OCI-LY7 (cell line): ENCODE measurements at places on chromosomes 7 and 10.

DNA sequence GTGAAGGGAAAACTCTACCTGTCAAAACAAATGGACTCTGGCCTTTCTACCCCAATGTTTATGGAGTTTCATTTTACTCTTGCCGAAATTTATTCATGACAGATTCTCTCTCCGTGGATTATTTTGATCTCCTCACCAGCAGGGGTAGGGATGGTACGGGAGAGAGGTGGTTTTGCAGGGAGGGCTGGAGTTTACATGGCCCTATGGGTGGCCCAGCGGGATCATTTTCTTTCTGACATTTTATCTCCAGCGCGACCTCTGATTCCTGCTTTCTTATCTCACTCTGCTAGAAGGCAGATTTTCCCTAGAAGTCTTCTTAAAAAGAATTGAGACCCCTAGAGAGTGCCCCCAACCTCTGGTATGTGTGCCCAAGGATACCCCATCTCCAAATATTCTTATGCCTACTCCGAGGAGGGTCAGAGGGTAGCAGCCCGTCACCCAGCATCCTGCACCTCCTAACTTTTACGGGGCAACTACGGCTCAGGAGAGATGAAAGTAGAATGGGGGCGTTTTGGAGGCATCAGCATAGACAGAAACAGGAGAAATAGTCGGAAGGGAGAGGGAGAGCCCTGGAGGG, 10.1 kb upstream of the GATA3 start:
- no peak for DNase-seq

GRCh38 chr7:41821521-41822213, 118.8 kb upstream of the INHBA start:
- DNase-seq, result no peak

DNA sequence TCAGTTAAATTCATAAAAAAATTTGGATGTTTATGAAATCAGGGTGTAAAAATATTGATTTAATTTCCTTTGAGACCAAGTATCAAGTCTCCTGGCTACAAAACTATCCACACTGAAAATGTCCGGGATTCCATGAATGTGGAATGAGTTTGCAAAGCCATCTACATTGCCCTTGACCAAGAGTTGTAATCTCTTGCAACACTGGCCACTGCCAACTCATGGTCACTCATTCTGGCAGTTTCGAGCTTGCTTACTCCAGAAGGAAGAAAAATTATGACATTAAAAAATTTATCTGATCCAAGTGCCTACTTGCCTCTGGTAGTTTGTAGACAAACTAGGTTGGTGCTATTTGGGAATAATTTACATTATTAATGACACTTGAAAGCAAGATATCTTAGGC, 84.2 kb downstream of the NPY start:
- no peak for DNase-seq

GRCh38 chr10:63712717-63713115, 191.5 kb downstream of the REEP3 start:
- no peak for DNase-seq

DNA sequence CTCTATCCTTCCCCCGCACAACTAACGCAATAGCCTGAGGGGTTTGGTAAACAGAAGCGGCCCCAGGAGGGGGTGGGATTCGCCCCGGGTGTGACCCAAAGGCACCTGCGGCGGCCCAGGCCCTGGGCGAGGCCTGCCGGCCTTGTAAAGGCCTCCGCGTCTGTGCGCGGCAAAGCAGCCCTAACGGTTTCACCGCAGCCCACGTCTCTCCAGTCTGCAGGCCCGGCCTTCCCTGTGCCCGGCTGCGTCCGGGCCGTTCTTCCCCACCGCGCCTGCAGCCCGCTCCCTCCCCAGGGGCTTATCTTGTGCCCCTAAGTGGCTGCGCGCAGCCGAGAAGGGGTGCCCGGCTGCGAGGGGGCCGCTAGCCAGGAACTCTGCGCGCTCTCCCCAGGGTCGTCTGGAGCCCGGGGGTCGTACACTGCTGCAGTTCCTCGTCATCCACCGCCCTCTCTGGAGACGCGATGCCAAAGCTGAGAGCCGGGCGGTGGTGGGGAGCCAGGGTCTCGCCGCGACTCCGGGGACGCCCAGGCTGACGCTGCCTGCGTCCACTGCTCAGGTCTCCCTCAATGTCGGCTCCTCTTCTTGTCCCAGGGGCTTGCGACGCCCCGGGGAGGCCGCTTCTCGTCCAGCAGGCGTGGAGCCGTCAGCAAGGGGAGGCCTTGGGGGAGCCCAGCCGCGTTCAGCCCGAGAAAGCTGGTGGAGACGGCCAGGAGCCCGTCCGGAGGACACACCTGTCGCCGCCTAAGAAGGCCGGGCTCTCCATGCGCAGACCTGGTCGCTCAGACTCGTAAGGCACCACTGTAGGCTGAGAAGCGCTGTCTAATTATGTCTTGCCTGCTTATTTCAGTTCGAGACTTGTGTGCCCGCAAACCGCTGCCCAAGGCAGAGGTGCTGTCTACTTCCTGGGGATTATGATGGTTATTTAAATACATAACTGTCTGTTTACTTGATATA, 132.3 kb downstream of the SPAG6 start:
- no peak for DNase-seq

- DNase-seq, result no peak
Observed at GRCh38 chr10:43251419-43252165, 15.3 kb downstream of the RASGEF1A start.

DNA sequence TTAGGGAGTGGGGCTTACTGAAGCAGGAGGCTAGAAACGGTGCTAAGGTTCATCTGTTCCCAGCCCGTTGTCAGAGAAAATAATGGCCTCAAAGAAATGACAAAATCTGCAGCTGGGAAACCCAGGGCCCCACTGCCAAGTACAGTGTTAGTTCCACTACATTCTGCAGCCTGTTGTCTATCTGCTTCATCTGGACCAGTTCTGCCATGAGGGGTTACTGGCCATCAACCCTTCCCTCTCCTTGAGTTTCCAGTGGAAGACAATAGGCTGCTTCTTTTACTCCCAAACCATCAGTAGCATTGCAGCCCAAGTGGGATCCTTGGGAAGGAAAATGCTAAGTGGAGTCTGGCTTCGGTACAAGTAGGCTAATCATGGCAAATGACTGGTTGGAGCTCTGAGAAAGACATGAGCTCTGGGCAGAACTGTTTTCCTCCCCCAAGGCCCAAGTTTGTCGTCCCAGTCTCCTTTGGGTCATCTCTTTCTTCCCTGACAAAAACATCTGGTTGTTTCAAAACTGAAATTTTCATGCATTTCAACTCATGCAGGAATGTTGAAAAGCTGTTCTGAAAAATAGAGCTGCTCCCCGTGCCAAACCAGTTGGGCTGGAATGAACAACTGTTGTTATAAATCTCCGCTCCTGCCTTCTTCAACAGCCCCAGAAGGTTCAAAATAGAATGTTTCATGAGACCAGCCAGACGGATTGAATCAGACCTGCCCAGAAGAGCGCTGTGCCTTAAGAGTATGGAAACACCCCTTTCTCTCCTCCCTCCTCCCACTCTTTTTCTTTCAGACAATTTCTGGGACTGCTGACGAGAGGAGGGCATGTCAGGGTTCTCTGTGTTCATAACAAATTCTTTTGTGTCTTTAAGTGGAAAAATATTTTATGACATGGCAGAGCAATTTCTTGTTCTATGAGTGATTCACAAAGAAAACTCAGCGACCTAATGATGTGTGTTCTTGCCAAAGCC, 116.6 kb downstream of the RAB18 start:
- no peak for DNase-seq

DNA sequence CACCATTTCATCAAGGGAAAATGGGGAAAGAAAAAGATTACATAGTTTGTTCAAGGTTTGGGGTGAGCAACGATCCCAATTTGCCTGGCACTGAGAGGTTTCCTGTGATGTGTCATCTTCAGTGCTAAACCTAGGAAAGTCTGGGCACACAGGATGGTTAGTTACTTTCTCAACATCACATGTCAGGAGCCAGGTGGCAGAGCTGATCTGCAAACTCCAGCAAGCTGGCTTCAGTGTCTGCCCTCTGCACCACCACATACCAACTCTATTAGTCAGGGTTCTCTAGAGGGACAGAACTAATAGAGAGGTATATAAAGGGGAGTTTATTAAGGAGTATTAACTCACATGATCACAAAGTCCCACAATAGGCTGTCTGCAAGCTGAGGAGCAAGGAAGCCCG, 11.3 kb downstream of the ADAM12 start:
- no peak for DNase-seq

- DNase-seq, result no peak
Observed at GRCh38 chr7:129465080-129465479, 30.8 kb downstream of the STRIP2 start.

GRCh38 chr10:97849687-97850402, at the start of gene GOLGA7B:
TSS of gene GOLGA7B (plus strand) at chr10:97849843. CDS start at chr10:97850304, 461 bp downstream.
- DNase-seq, result peak; percentile 44

DNA sequence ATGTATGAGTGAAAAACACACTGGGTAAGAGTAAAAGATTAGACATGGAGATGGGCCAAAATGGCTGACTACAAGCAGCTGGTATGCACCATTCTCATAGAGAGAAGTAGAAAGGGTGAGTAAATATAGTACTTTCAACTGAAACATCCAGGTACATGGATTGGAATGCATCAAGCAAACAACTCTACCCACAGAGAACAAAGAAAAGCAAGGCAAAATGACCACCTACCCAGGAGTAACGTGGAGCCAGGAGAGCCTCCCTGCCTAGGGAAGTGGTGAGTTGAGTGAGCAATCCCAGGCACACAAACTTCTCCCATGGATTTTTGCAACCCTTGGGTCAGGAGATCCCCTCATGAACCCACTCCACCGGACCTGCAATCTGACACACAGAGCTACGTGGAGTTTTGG, 212.8 kb downstream of the PTN start:
- DNase-seq, result no peak

- DNase-seq, result no peak
Observed at GRCh38 chr10:1267568-1267967, 211.4 kb downstream of the WDR37 start.

DNA sequence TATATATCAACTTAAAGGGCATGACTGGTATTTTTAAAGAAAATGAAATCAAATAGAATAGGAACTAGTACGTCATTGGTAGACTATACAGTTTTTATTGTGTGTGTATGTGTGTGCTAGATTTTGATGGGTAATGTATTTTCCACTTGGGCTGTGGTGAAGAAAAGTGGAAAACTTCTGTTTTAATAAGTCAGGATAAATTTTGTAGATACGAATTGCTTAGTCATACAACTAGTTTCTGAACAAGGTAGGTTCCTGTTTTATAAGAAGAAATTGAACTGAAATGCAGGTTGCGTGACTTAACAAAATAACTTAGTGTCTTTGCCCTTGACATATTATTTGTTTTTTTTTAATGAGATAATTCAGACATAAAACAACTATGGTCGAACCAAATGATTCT, 24.3 kb downstream of the UBN2 start:
- DNase-seq, result no peak

GRCh38 chr7:26723129-26723528, 141.3 kb downstream of the SKAP2 start:
- DNase-seq, result peak; percentile 30

DNA sequence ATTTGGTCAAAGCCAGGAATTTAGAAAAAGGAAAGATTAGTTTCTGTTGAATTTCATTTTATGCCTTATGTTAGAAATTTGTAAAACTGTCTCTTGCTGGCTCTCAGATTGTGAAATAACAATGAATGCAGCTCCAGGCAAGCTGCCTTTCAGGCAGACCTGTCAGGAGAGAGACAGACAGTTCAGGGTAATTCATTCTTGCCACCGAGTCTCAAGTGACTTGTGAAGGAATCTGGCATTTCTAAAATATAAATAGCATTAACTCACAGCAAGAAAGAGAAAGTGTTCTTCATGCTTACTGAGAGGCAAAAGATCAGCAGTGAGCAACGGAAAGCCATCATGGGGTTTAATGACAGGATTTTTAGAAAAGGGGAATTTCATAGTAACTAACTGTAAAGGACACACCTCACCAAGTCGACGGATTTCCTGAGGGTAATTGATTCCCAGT, 442.3 kb upstream of the AKR1E2 start:
- DNase-seq, result no peak

DNA sequence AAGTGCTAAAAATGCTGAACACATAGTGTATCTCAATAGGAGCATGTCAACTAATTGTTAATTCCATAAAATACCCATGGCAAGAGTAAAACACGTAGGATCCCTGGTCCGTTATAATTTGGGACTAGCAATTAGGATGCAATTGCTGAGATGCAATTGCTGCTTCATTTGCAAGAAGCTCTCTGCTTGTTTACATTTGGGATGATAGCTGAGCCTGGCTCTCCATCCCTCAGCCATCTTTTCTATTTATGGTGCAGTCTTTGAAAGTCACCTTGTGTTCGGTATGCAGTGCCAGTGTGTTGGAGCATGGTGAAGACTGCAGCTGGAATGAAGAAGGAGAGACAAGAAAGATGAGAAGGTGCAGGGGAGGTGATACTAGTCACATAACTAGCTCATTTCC, 191.3 kb downstream of the SNX10 start:
- no peak for DNase-seq

- DNase-seq, result no peak
Observed at GRCh38 chr7:155996718-155997280, 184.5 kb upstream of the SHH start.
